Activated CD4-positive, alpha-beta T cell treated with anti-CD3 and anti-CD28 coated beads, Interleukin-2, amount 50 U/mL, for 4 hours (primary cell): ENCODE measurements at places on chromosomes 4 and X.

DNA sequence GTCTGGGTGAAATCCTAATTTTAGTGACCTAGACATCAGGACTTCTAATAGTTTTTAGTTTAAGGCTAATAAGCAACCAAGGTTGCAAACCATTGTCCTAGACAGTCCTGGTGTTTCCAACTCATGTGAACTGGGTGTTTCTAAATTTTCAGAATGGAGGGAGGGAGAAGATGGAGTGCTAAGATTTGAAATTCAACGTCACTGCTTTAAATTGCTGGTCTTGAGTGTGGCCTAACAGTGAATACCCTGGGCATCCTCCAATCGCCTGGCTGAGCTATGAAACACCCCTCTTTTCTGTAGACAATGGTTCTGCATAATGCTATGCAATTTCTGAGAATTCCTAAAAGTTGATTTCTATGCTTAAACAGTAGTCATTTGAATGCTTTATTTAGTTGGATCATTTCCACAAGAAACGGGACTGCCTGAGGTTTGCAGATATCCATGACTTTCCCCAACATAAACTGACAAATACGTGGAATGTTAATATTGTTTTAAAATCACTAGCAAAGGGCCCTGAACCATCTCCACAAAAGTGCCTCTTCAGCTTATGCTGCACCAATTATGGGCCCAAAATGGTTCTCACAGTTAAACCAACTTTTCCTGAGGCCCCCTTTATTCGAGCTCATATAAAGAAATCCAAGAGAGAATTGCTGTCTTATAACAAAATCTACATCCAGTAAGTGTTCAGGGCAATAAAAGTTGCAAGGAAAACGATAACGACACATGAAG is 1.1 kb downstream of the FBXL5 start:
- DNase-seq = no peak

DNA sequence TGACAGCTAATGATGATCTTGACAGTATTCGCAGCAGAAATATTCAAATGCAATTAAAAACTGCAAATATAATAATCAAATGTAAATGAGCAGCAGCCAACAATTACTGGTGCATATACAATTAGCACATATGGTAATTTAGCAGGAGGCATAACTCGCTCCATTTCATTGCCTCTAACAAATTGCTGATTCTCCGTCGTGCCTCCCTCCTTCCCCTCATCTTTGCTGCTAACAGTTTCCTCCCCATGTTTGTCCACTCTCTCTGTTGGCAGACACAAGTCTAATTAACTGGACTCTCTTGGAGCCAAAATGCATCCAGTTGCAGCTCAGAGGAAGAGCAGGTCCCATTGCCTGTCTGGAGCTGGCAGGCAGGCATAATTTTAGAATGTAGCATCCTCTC is 210.6 kb downstream of the STK32B start:
- DNase-seq = no peak

- DNase-seq = no peak
Observed at GRCh38 chr4:135050086-135050717, 848.6 kb upstream of the PABPC4L start.

DNA sequence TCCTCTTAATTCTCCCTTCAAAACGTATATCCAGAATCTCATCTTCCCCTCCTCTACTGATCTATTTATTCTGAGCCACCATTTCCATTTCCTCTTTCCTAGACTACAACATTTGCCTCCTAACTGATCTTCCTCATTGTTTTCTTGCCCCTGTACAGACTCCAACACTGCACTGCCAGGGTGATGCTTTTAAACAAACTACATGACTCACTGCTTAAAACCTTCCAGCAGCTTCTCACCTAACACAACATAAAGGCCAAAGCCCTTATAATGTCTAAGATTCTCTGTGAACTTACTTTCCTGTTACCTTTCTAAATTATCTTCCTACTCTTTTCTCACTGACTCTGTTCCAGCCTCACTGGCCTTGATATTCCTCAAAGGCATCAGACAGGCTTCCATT is 161.0 kb upstream of the HS3ST1 start:
- no peak for DNase-seq

- no peak for DNase-seq
Observed at GRCh38 chrX:78116766-78117165, 12.7 kb downstream of the PGK1 start.

GRCh38 chrX:130497531-130497930 is 95.7 kb downstream of the RBMX2 start:
- DNase-seq = no peak

DNA sequence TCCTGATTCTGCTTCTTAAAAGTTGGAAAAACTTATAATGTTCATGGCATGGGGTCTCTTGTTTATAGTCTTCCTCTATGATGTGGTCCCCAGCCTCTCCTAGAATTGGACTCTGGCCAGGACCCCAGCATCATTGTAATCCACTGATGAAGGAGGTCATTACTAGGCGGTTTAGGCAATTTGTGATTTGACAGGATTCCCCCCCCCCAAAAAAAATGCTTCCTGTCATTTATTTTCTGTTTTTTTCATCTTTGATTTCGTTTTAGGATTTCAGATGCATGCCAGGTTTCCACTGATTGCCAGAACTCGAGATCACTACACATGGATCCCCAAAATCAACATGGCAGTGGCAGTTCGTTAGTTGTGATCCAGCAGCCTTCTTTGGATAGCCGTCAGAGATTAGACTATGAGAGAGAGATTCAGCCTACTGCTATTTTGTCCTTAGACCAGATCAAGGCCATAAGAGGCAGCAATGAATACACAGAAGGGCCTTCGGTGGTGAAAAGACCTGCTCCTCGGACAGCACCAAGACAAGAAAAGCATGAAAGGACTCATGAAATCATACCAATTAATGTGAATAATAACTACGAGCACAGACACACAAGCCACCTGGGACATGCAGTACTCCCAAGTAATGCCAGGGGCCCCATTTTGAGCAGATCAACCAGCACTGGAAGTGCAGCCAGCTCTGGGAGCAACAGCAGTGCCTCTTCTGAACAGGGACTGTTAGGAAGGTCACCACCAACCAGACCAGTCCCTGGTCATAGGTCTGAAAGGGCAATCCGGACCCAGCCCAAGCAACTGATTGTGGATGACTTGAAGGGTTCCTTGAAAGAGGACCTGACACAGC is 4.9 kb downstream of the SPRY1 start:
- no peak for DNase-seq

- DNase-seq = no peak
Observed at GRCh38 chr4:149993030-149993429, 85.2 kb upstream of the DCLK2 start.

DNA sequence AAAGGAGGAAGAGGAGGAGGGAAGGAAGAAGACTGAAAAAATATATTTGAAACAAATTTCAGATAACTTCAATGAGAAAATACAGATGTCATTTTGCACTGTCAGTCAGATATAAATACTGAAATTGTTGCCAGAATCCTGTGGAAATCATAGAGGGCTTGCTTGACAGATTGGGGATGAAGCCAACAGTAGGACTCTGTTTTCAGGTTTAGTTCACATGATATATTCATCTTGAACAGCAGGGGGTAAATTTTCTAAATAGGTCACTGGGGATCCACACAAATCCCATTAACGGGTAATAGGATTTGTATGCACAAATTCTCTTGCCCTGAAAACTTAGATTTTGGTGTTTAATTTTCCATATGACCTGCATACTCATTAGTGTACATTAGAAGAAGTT is 103.3 kb upstream of the PCDH18 start:
- DNase-seq = no peak

DNA sequence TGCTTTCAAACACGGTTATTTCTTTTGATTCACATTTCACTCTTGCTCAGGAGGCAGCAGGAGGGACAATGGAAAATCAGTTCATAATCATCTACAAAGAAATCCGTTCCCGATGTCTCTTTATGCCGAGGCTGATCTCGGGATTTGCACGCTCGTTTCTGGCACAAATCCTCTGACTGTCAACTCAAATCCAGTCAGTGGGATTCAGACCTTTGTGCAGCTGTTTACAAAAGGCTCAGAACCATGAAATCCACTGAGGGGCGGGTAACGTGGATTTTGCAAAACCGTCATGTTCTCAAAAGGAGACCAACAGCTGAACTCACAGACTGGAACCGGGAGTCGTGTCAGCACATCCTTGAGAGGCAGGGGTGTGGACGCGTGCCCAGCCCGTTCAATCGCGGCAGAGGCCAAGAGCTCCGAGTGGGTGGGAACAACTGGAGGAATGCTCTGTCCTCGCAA is 46.4 kb downstream of the ACOX3 start:
- DNase-seq = no peak

DNA sequence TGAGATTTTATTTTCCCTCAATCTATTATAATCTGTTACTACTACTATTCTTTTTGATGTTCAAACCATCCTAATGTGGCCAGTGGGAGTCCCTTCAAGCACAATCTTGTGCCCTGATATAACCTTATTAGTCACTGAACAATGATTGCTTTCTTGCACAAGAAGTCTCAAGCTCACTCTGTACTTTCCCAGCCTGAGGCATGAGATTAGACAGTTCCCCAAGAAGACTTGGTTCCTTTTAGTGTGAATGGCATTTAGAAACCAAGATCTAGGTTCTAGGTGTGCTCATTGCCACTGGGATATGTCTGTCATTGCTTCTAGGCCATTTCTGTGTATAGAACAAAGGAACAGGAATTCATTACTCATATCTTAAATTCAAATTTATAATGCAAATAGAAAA is 28.0 kb upstream of the RBM41 start:
- DNase-seq = no peak
